Activated CD8-positive, alpha-beta T cell treated with anti-CD3 and anti-CD28 coated beads for 36 hours (primary cell): ENCODE measurements at places on chromosomes 7 and 10. TPM values are rescaled to one million over a fixed set of nuclear protein-coding genes. Genes with fewer than 3 reads are reported as not detected.

The KCP gene
- total RNA-seq: not detected

The CLCN1 gene
- not detected for total RNA-seq

The ANKRD30A gene
- total RNA-seq: not detected

The TMEM26 gene
- total RNA-seq: not detected

The OPN1SW gene
- not detected for total RNA-seq

The TMEM236 gene
- 0.11 TPM for total RNA-seq

The IGF2BP3 gene
- total RNA-seq: 1.1 TPM

The AOC1 gene
- not detected for total RNA-seq

The PRSS37 gene
- total RNA-seq: not detected

The CTTNBP2 gene
- not detected for total RNA-seq
